Activated T-cell treated with anti-CD3 and anti-CD28 coated beads for 4 hours (primary cell): ENCODE measurements at places on chromosomes 5 and 9.

DNA sequence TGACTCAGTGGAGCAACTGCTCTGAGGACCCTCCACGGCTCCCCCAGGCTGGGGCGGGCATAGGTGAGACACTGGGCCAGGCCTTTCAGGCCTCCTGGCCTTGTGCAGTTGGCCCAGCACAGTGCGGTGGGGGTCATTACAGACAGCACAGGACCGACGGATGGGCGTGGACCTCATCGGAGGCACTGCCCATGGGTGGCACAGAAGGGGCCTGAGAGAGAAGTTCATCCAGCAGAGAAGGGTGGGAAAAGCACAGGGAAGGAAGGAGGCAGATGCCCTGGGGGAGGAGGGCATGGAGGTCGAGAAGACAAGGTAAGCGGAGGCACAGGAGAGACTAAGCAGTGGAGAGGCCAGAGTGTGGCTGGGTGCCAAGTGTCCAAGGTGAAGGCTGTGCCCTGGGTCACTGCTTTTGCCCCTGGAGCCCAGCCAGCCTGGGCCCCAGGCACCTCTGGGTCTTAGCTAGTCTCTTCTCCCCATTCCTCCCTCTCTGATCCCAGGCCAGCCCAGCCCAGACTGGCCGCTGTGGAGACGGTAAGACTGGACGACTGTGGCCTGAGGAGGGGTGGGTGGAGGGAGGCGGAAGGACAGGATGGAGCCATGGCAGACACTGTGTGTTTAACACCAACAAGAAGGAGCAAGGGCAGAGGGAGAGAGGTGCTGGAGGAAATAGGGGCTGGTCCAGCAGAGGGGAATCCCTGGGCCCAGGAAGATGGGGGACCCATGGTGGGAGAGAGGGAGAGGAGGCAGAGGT, 5.7 kb downstream of the IL3 start:
- DNase-seq = no peak

GRCh38 chr5:68554571-68555279, 339.2 kb downstream of the PIK3R1 start:
- no peak for DNase-seq

DNA sequence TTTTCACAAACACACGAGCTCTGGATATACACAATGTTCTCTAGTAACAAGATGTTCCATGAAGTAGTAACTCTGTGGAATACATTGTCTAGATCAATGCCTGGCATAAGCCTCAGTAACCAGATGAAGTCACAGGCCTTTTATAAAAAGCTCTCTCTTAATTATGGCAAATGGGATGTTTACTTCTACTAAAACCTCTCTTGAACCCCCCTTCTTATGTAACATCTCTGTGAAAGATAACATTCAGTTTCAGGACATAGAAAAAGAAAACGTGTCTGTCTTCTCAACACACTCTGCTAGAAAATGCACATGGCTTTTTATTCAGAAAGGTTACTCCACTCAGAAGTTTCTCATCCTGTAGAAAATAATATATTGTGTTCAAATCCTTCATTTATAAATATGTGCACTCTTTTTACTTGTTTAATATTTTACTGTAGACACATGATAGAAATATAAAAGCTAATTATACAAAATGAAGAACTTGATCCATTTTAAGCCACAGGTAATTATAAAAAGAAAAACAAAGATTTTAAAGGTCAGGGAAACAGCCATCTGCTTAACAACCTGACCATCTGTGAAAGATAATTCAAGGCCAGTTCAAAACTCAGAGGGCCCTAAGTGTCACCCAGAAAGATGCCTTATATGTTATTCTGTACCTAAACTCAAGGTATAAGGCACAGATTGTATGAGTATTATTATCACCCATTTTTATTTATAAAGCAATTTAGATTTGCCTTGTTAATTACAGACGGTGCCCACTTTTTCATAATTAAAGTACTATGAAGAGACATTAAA, 812.0 kb downstream of the CDH18 start:
- DNase-seq = no peak

GRCh38 chr5:65411356-65411755, 70.4 kb downstream of the ADAMTS6 start:
- no peak for DNase-seq

GRCh38 chr5:175654807-175655206, 3.1 kb upstream of the HRH2 start:
- no peak for DNase-seq

DNA sequence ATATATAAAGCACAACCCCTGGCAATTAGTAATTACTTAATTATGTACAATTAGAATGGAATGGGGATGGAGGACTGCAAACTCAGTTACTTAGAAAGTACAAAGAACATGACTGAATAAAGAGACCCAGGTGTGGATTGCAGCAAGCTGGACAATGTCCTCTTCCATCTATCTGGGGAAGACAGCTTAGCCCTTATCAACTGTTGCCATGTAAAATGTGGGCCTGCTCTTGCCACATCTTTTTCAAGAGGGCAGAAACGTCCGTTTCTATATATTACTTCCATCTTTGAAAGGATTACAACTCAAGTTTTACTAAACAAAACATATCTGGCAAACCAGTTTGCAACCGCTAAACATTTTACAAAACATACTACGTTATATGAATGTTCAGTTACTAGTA, 26.2 kb downstream of the GOLPH3 start:
- DNase-seq = no peak

- no peak for DNase-seq
Measured at GRCh38 chr5:132313366-132313765, 19.2 kb downstream of the SLC22A4 start.

- no peak for DNase-seq
Measured at GRCh38 chr9:30482499-30482898, 1901.9 kb upstream of the ACO1 start.

DNA sequence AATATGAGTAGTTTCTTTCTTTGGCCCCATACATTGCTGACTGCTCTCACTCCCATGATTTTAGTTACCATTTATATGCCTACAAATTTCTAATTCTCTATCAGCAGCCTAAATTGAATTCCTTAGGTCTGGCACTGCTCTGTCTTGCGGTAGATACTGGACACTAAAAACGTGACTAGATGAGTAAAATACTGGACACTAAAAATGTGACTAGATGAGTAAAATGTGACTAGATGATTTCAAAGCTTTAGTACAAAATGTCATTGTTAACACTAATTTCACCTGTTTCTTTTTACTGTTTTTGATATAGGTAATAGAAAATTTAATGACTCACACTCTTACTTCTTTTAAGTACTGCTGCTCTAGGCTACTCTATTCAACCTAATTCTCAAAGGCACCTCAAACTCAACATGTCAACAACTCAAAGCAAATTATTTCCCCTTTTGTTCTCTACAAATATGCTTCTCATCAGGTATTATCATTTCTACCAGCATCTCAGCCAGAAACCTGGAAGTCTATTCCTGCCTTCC, 31.4 kb upstream of the GOLGA1 start:
- no peak for DNase-seq

- DNase-seq = no peak
Measured at GRCh38 chr9:15137089-15137488, 169.9 kb downstream of the TTC39B start.

GRCh38 chr5:118906947-118907346, 81.4 kb downstream of the DTWD2 start:
- DNase-seq = no peak

DNA sequence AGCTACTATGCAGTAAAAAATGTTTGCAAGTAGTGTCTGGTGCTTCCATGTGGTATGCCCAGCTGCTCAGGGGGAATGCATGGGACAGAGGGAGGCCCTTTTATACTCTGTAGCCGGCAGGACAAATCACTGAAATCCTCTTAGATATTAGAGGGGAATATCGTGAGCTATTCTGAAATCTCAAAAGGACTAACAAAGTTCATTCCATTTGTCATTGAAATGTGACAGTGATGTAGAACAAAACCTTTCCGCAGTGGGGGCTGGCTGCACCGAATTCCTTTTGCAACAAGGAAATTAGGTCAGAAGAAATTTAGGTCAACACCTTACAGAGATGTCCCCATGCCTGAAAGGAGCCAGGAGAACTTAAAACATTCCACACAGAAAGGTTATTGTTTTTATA, 72.4 kb upstream of the MEF2C start:
- no peak for DNase-seq

GRCh38 chr9:31112491-31112890, 1272.0 kb upstream of the ACO1 start:
- no peak for DNase-seq

DNA sequence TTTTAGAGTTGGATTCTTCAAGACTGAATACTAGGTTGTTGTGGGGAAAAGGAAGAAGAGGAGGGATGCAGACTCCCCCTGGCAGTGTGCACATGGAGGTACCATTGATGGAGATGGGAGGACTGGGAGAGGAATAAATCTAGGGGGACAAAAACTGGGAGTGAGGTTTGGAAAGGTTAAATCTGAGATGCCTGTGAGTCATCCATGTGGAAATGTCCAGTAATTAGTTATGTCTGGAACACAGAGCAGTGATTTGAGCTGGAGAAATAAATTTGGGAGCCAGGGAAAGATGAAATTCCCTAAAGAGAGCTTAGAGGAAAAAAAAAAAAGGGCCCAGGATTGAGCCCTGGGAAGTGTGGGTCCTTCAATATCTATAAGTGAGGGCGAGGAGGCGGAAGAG, 8.0 kb upstream of the CCIN start:
- DNase-seq = no peak

- DNase-seq = no peak
Measured at GRCh38 chr9:11551106-11551505, 938.3 kb upstream of the PTPRD start.

GRCh38 chr9:137705443-137705863, 86.6 kb downstream of the EHMT1 start:
- DNase-seq = no peak

DNA sequence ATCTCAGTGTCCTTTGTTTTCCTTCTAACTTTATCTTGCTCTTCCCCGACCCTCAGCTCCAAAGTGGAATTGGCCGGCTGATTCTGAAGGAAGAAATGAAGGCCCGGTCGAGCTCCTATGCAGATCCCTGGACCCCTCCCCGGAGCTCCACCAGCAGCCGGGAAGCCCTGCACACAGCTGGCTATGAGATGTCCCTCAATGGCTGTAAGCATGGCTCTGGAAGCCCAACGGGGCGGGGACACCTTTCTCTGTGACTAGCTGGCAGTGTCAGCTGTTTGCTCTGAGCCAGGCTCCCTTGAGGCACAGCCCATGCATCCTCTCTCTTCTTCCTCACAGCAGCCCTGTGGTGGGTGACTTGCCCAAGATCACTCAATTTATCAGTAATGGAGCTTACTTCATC, 23.9 kb upstream of the AFAP1L1 start:
- DNase-seq = no peak

DNA sequence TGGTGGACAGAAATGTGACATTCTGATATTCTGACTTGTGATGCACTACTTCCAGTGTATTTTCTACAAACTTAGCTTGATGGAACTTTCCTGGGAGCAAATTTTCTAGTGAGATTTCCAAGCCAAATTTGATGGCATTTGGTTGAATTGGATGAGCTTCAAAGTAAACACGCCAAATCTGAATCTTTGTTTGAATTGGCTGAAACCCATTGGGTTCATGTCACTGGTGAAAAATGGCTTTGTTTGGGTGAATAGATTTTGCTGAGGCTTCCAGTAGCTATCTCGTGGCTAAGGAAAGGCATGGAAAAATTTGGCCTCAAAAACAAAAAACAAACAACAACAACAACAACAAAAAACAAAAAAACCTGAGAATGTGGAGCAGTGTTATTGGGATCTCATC, 271.1 kb upstream of the RPS23 start:
- DNase-seq = no peak

GRCh38 chr5:1315709-1316587, 21.1 kb upstream of the TERT start:
- DNase-seq = peak; percentile 28

DNA sequence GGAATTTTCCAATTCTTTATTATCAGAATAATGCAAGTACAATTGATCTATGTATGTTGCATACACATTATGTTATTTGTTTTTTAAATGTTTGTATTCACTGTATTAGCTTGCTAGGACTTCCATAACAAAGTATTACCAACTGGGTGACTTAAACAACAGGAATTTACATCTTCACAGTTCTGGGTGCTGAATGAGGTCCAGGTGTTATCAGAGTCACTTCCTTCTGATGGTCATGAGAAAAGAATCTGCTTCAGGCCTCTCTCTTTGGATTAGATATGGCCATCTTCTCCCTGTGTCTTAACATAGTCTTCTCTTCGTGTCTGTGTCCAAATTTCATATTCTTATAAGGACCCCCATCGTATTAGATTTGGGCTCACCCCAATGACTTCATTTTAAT, 229.1 kb upstream of the TRPC7 start:
- DNase-seq = no peak

GRCh38 chr9:72627956-72628540, 106.6 kb downstream of the TMC1 start:
- DNase-seq = no peak

GRCh38 chr9:90857855-90858254, 56.2 kb downstream of the SYK start:
- no peak for DNase-seq

DNA sequence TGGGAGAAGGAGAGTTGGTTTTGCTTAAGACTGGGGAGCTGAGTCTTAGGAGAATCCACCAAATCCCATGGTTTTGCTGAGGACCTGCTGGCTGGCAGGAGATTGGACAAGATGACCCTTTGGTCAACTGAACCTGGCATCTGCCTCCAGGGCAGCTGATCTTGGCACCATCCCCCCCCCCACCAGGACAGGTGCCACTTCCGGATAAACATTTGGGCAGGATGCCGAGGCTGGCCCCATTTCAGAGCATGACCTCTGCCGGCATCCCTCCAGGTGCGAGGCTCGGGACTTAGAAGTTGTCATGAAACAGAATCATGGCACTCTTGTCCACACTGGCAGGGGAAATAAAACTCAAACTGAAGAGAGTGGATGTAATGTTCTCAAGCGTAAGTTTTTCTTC, 165.6 kb downstream of the MACROH2A1 start:
- DNase-seq = no peak

- DNase-seq = no peak
Measured at GRCh38 chr9:4309806-4310205, 9.9 kb upstream of the GLIS3 start.

- no peak for DNase-seq
Measured at GRCh38 chr9:86488794-86489193, 134.6 kb upstream of the TUT7 start.

DNA sequence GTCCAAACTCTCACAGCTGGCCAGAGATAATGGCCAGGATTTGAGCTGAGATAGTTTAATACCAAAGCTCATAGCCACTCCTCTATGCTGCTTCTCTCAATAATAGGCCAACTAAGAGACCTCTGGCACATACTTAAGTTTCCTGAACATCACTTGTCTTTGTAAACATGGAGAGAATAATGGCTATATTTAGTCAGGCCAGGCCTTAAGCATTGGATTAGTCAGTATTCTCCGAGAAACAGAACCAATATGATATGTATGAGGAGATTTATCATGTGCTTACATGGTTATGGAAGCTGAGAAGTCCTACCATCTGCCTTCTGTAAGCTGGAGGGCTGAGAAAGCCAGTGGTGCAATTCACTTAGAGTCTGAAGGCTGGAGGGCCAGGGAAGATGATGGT, 45.4 kb downstream of the CFAP95 start:
- DNase-seq = no peak

- peak; percentile 69 for DNase-seq
Measured at GRCh38 chr5:132272311-132273210, 15.1 kb downstream of the PDLIM4 start.
